ENCODE measurements at places on chromosomes 6 and 20.

- no peak for DNase-seq
Measured at GRCh38 chr6:18277237-18278006, 13.1 kb upstream of the DEK start.

DNA sequence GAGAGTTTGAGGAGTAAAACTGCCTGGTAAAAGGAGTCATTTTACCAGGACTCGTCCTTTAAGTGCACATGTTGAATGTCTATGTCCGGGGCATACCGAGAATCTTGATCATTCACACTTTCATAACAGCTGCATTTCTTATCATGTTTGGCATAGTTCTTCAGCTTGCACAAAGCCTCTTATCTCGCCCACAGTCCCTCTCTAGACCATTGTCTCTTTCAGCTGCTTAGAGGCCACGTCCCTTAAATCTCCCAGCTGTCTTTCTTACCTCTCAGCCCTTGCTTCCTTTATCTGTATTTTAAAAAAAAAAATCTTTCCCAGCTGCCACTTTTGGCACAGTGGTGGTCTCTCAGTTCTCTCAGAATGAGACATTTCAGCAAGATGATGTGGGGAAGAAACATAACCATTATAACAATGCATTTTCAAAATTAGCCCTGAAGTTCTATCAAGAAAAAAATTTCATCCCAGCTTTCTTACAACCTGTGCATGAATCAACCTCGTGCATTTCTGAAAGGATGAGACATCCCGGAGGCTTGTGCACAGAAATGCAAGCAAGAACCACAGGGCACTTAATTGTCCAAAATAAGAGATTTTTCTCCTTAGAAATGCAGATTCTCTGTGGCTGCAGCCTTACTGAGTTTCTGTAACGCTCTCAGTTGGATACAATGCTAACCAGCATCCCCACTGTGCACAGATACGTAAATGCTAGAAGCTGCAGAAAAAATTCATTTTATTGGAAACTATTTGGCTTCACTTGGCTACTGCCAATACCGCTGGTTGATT, 24.2 kb downstream of the RBM24 start:
- no peak for DNase-seq

DNA sequence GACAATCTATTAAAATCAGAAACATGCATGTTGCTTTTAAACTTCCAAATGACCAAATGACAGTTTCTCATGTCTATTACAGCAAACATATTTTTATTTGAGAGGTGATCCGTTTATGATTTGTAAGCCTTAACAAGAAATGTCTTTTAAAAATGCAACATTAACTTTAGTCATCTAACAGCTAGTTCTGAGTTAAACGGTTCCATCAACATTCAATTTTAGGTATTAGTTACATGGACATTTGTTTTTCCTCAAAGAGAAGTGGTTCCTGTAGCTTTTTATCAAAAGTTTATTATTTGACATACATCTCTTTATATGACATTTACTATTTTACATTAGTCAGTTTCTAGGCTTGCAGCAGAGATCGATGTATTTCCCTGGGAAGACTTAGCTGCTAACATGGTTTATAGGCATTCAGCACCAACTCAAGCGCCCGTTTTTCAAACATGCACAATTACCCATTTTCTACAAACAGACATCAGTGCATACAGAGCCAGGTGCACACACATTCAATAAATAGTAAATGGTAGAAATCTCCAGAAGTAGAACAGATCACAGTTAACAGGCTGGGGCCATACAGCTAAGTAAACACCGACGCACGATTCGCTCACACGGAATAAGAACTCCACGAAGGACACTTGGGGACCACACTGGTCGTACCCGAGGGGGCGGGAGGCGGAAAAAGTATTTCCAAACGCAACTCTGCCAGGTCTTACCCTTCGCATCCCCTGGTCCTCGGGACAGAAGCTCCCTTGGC, 882 bp downstream of the CNR1 start:
- DNase-seq = no peak

DNA sequence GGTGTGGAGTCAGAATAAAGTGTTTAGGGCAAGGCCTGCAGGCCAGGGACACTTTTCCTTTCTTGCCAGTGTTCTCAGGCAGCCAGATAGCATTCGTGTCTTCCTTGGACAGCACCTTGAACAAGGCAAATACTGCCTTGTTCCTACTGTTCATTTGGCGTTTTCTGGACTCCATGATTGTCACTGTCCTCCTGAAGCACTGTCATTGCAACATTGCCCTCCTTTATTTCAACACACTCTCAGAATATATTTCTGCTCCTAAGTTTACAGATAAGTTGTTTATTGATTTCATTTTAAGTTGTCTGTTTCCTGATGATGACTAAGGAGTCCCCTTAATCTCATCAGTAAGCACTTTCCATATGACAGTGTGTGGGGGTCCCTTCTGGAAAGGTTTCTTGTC, 15.1 kb upstream of the DEF6 start:
- DNase-seq = no peak

DNA sequence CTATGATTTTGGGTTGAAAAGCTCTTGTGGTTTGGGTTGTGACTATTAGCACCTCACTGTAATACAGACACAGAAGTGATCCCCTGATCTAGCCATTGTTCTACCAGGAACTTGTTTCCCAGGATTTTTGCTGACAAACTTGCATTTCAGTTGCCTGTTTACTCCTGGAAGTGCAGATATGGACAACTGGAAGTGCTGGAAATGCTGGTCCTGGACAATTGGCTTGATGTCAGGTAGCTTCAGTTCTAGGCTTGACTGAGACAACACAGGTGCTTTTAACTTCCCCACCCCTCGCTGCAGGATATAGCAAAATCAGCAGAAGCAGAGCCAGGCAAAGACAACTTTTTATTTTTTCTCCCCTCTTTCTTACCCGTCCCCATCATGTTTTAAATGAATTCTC, 27.1 kb upstream of the FBXO30 start:
- no peak for DNase-seq

DNA sequence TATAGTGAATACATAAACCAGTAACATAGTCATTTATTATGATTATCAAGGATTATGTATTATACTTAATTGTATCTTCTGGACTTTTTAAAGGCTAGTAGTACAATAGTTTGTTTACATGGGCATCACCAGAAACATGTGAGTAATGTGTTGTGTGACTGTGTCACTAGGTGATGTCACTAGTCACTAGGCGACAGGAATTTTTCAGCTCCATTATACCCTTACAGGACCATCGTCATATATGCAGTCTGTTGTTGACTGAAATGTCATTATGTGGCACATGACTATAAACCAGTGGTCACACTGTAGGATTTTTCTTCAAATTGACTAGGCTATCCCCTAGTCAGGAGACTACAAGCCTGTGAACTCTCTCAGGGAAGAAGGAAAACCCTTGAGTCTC, 86.5 kb upstream of the CENPW start:
- DNase-seq = no peak

DNA sequence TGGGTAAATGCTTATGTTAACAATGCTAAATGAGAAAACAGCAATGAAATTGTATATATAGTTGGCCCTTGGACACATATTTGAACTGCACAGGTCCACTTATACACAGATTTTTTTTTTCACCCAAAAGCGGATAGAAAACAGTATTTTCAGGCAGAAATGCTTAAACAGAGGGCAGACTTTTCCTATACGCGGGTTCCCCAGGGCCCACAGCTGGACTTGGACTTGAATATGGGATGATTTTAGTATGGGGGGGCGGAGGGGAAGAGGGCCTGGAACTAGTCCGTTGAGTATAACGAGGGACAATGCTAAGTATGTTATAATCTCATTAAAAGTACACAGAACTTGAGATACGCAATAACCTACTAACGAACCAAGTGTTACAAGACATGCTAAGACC, 1.1 kb upstream of the PRSS35 start:
- no peak for DNase-seq

GRCh38 chr6:54891536-54891935, 45.0 kb downstream of the FAM83B start:
- DNase-seq = no peak

DNA sequence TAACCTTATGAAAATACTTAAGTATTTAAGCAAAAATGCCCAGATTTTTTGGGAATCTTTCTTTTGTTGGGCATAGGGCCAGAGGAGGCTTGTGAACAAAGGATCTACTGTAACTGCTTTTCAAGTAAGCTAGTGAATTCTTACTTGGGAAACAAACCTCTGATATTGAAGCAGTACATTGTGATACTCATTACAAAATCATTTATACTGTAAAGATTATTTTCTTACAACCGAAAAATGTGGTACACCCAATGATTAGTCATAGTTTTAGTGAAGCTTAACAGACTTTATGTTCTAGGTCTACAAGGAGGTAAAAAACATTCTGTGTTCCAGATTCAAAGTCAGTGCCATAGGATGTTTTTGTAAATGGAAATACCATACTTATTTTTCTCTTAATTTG, 272.9 kb upstream of the KCNQ5 start:
- peak; percentile 68 for DNase-seq

GRCh38 chr20:63979229-63979556, 249 bp downstream of the SAMD10 start:
- DNase-seq = no peak

- no peak for DNase-seq
Measured at GRCh38 chr6:131288214-131288613, 152.9 kb downstream of the AKAP7 start.

GRCh38 chr20:61330441-61330840, 78.4 kb downstream of the CDH4 start:
- no peak for DNase-seq
